ENCODE measurements at places on chromosomes 5 and 9.
A peak's percentile ranks its signal among the peaks of the same experiment; 100 is the strongest.

GRCh38 chr5:33046091-33046490, 335.0 kb downstream of the NPR3 start:
- DNase-seq: no peak

DNA sequence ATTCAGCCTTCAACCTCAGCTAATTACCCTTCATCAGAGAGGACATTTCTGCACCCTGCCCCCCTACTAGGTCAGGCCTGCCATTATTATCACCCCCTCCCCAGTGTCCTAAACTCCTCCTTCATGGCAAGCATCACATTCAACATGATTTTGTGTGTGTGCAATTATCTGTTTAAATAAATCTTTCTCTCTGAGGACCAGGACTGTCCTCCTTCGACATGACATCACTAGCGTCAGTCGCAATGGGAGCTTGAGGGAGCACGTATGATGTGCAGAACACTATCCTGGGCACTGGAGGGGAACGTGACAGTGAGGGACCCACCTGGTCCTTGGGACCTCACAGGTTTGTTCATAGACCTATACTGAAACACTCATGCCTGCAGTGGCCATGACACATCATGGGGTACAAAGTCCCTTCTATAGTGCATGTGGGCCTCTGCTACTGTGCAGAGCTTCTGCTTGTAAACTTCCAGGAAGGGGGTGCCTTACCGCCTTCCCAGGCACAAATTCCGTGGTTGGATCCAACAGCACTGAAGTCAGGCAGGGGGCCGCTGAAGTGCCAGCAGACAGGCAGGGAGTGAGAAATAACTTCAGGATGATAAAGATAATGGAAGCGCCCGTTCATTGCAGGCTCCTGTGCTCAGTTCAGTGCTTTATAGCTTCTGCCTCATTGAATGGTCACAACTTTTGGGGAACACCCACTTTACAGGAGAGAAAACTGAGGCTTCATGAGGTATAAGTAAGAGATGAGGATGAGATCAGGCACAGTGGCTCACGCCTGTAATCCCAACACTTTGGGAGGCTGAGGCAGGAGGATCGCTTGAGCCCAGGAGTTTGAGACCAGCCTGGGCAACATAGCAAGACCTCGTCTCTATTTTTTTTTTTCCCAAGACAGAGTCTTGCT, 36.0 kb upstream of the STXBP1 start:
- DNase-seq: no peak

DNA sequence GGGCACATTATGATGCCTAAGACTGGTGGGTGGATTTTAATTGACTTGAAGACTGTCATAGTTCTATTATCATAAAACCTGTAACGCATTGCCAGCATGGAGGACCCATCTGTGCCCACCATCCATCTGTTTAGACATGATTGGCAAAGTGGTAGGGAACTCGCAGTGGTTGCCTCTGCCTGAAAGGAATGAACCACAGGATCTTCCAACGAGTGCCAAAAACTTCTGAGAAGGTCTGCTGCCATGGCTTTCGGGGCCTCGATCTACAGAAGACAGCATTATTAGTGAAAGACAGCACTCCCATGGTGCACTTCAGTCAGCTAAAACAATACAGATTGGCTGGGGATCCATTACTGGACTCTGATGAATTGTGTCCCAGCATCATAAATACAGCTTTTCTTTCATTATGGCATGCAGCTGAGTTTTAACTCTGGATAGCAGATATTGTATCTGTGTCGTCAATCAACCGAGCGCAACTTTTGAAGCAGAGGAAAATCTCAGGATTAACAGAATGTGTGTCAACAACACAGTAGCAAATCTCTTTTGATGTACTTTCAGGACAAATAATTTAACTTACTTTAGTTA, 74.3 kb downstream of the ZDHHC21 start:
- DNase-seq: no peak

DNA sequence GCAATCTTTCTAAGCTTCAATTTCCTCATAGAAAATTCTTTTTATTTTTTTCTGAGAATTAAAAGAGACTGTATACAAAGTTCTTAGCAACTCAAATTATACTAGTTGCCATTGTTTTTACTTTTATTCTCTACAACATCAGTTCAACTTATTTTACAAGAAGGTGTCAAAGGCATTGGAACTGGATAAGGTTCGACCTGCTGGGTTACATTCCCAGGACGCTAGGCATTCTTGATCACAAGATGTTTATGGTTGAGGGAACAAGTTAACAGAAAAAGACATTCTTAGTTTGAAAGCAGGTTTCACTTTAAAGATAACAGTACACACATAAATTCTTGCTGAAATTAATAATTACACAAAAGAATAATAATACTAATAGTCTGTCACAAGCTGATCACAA, 163.5 kb upstream of the SNX2 start:
- DNase-seq: no peak

DNA sequence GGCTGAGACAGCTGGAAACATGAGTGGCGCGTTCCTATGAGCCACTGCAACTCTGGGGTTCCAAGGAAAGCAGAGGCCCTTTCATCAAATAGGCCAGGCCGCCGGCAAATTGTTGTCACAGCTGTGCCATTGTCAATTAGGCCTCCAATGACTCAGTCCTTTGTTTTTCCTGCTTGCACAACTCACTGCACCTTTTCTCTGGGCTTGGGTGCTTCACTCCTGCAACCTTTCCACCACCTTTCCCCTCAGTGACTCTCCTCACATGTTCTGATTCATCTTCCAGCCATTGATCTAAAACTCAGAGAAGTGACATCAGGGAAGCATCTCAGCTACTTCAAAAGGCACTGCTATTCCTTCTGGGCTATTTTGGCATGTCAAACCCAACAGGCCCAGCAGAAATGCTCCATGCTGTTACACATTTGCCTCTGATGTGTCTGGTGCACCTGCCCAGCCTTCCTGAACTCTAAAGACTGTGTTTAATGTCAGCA, 653.7 kb downstream of the NR2F1-AS1 start:
- no peak for DNase-seq

- DNase-seq: no peak
Observed at GRCh38 chr5:36438765-36439561, 137.3 kb upstream of the RANBP3L start.

DNA sequence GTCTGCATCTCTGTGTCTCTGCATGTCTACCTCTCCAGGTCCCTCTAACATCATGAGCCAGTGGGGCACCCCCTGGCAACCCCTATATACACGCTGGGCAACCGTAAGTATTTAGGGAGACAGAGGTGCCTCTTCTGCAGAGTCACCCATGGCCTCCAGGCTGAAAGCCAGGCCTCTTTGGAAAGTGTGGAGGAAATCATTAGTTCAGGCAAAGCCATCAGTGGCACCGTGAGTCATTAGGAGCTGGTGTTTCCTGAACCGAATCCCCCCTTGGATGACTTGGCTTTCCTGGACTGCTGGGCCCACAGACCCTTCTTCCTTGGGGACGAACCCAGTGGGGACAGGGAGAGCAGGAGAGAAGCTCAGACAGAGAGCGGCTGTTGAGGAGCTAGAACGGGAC, 174.8 kb downstream of the OLFM1 start:
- DNase-seq: no peak

- no peak for DNase-seq
Observed at GRCh38 chr5:4083591-4084337, 488.1 kb downstream of the IRX1 start.

DNA sequence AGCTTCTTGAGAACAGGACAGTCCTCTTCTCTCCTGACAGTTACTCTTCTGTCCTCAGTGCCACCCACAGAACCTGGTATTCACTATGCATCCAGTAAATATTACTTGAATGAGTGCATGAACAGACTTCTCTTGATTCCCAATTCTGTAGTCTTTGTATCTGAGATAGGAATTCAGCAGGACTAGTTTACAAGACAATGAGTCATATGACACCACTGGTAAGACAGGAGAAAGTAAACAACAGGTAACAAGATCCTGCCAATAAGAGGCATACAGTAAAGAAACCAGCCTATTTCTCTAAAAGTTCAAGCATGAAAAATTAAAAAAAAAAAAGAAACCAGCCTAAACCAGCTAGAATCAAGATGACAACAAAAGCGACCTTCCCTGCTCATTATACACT, 6.2 kb downstream of the ZNF883 start:
- DNase-seq: no peak

- no peak for DNase-seq
Observed at GRCh38 chr9:83962165-83962564, 17.9 kb downstream of the HNRNPK start.

DNA sequence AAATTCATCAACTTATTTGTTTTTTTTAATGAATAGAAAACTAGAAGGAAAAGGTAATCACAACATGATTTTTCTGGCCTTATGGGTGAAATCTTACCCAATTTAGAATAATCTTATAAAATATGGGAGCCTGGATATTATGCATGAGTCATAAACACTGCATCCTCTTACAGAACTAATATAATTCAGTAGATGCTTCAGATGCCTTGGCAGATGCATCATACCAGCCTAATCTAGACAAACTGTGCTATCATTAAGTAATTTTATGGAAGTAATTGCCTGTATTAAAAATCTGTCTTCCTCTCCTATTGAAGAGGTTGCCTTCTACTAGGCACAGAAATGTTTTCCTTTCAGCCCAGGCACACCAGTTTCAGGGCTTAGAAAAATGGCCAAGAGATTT, 2384.6 kb upstream of the WWC1 start:
- no peak for DNase-seq

DNA sequence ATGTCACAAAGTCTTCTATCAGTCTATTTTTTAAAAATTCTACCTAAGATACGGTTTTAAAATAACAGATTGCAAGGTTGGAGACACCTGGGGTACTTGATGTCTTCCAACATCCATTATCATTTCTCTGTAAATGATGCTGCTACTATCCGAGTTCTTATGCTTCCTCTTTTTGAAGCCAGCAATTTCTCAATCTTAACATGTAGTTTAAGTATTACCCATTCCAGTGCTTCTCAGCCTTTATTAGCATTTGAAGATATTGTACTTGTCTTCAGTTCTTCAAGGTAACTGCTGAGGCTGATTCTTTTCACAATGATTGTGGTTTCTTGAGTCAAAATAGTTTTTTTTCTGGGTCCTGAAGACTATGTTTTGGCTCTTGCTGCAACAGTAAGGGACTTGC, 96.4 kb upstream of the SELENOP start:
- DNase-seq: no peak

- no peak for DNase-seq
Observed at GRCh38 chr9:70159630-70160029, 99.1 kb upstream of the SMC5 start.

- DNase-seq: no peak
Observed at GRCh38 chr9:124376329-124376728, 38.9 kb downstream of the PSMB7 start.

DNA sequence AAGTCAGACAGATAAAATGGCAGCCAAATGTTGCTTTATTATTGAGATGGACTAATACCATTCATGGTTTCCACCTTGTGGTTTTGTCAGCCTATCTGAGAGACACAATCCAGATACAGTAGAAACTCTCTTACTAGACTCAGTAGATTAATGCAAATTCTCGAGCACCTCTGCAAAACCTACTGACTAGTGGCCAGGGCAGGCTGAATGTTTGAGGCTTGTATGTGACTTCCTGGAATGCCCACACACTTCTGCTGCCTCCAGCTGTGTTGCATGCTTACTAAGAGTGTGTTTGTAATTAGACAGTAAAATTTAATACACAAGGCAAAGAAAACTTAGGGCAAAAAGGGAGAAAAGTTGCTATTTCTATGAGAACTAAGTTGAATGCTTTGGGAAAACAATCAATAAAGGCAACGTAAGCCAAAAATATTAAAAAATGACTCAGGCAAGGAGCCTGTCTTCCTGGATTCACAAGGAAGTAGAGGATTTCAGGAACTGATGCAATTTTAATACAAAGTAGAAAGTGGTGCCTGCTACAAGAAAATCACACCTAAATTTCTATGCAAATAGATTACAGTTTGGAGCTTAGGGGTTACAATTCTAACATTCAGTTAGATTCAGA, 30.2 kb upstream of the CCNG1 start:
- no peak for DNase-seq

GRCh38 chr9:112753725-112754124, 3.2 kb downstream of the SNX30 start:
- DNase-seq: no peak

DNA sequence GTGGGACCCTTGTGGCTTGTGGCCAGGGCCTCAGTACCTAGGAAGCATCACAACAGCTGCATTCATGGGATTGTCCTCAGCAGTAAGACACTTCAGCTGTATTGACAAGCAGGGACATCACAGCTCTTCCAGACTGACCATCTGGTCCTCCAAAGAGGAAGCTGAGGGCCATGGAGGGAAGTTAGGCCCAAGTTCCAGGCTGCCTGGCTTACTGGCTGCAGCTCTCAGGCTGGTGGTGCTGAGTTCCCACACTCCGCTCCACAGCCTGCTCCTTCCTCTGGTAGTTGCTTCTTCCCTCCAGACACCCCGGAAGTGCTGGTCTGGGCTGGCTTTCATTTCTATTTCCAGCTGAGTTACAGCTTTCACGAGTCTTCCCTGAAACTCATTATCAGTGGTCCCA, 5.7 kb upstream of the STING1 start:
- DNase-seq: no peak

GRCh38 chr5:41346609-41347008, 133.3 kb upstream of the C6 start:
- DNase-seq: no peak

- DNase-seq: peak; percentile 14
Observed at GRCh38 chr9:757246-757881, 84.1 kb upstream of the DMRT1 start.

DNA sequence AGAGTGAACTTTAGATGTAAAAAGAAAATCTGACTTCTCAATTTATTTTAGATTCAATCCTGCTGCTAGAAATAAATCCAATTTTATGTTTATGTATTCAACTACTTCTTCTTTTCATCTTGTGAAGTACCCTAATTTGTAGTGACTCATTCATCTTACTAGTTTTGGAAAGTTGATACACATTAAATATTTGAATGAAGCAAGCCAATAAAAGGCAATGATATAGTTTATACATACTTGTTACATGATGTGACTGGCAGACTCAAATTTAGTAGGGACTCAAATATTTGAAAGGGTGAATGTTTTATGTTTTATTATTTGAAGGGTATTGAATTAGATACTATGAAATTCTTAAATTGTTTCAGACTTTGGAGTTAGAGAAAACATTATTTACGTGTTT, 34.7 kb downstream of the CSNK1G3 start:
- DNase-seq: no peak

DNA sequence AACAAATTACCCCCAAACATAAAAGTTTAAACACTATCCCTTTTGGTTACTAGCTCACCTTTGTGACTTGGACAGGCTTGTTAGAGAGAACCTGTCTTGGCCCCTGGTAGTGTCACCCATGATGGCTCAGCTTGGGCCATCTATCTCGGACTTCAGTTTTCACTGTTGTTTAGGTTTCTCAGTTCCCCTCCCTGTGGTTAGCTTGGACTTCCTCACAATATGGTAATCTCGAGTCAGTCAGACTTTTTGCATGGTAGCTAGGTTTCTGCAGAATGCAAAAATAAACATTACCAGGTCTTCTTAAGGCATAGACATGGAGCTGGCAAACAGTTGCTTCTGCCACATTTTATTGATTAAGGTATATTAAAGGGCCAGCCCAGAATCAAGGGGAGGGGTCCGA, 324.3 kb upstream of the RORB start:
- no peak for DNase-seq

- DNase-seq: no peak
Observed at GRCh38 chr5:140293849-140294100, 9.1 kb downstream of the PFDN1 start.

Measured in NCI-H1105 treated with DMSO at 0.1 percent for 48 hours (cell line).